ENCODE measurements at places on chromosomes 5 and 9.

- DNase-seq = no peak
These were observed 16.2 kb downstream of the MIGA2 start for GRCh38 chr9:129052592-129052991.

GRCh38 chr9:114035221-114035844 is 42.8 kb downstream of the AMBP start:
- DNase-seq = no peak

DNA sequence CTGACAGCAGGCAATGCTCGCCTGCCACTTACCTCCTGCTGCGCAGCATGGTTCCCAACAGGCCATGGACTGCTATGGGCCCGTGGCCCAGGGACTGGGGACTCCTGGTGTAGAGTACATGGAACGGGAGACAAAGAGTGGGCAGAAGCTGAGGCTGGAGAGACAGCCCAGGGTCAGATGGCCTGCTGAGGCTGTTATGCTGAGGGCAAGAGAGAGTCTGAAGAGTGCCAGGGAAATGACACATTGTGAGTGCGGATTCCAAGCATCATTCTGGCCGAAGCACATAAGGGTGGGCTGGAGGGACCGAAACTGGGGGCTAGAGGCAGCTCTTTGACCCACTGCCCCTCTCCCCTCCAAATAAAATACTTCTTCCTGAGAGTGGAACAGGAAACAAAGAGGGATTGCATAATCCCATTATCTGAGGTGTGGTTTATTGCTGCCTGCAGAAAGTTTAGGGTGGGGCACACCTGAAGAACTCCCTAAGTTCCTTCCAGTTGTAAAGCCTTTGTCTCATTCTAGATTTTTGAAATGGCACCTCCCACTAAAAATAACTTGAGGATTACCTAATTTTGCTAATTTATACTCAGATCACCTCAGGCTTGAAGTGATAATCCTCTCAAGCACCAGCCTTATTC is 158.1 kb downstream of the ATP10B start:
- no peak for DNase-seq

DNA sequence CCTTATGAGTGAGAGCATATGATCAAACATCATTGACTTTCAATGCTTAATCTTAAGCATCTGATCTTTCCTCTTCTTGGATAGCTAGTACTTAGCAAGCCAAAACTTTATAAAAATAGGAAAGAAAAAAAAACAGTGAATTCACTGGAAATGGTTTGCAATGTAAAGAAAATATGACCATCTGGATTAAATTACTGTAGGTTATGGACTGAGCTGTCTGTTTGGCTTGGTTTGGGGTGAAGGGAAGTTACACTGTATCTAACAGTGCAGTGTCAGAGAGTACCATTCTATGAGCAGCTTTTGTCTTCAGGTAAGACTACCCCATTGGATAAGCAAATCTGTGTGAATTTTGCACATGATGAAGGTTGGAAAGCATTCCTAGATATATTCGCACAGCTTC is 151.4 kb downstream of the TLE1 start:
- DNase-seq = no peak

DNA sequence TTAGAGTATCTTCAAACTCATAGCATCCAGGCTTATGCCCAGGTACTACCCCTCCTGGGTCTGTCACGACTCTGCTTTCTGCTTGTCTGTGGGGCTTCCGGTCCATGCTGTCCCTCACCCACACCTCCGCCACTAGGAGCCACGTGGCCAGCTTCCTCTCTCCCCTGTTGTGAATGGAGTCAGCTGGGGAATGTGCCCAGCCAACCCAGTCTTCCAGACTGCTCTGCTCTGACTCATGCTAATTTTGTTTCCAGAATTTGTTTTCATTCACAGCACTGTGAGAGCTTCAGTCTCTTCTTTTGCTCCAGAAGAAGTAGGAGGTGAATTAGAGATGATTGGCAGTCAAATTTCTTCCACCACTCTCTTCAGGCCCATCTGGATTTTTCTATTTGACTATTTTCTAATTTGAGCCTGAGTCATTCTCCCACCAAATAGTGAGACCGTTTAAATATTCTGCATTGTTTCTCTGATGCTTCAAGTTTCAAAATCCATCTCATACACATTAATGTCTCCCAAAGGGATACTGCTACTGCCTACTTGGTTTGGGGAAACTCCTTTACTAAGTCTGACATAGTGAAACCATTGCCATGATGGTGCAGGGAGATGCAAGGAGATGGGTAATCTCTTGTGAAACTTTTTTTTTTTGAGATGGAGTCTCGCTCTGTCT is 424.1 kb upstream of the KIF2A start:
- no peak for DNase-seq

DNA sequence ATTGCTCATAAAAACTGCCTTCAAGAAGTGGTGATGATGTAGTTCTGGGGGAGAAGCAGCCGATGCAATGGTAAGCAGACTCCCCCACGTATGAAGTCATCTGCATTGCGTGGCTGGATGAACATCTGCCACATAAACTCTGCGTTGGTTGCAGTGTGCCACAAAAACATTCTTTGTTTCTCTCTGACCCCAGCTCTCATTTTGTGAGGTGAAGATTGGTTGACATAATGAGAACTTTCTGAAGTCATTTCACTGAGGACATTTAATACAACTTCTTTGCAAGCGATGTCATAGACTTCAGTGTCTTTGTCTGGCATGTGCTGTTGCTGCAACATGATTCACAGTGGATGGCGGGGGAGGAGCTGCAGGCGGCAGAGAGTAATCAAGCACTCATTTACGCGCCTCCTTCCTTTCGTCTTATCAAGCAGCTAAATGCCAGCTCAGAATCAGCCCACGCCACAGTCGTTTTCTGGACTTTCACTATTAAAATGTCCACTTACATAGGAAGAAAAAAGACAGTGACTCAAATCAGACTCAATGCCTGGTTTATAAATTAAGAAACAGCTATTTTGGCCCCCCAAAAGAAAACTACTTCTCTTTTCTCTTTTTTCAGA is 91.5 kb upstream of the NFIL3 start:
- DNase-seq = no peak

- DNase-seq = no peak
These were observed 20.5 kb downstream of the ABCA1 start for GRCh38 chr9:104907278-104907951.

- no peak for DNase-seq
These were observed 49.9 kb upstream of the SHB start for GRCh38 chr9:38118862-38119438.

DNA sequence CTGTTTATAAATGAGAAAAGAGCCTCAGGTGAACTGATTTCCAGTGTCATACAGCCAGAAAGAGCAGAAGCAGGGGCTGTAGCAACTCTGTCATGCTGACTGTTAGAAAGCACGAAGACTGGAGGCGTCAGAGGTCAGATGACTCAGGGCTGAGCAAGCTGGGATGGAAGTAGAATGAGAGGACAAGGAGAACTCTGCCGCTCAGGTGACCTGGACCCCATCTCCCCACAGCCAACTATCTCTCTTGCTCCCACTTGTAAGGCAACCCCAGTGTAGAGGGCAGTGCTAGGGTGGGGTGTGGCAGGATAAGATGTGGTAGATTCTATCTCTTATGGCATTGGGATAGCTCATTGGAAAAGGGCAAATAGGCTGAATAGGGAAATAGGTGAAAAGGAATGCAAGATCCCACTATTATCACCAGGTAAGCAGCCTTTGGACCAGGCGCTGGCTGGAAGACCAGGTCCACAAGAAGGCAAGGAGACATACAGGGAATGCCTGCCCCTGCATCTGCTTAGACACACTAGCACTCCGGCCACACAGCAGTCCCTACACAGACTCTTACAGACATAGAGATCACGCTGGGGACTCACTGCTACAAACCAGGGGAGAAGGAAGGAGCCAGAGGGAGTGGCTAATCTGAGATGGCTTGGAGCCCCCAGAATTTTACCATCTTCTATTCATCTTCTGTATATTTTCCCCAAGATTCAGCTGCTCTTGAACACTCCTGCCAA is 21.2 kb upstream of the LOX start:
- no peak for DNase-seq

DNA sequence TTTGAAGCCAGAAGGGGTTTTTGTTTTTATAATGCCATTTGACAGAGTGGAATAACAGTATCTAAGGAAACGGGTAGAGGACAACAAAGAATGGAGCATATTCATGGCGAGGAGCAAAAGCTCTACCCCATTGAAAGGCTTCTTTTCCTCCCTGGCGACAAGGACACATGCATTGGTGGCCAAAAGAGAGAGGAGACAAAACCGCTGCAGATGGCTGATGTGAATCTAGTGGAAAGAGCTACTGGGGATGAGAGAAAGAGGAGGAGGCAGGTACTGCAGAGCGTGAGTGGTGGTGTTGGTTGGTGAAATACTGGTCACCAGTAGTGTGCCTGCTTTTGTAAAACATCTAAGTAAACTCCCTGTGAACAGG is 491 bp downstream of the APC start:
- DNase-seq = no peak

DNA sequence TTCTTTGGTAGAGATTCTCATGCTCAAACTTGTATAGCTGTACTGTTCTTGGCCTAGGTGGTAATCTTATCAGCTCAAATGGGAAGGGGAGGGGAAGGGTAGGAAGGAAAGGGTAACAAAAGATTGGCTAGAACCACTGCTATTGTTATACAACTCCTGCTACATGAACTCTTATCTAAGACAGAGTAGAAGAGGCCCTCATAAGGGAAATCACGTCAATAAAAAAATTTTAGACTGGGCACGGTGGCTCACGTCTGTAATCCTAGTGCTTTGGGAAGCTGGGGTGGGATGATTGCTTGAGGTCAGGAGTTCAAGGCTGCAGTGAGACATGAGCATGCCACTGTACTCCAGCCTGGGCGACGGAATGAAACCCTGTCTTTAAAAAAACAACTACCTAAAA is 15.9 kb downstream of the STOM start:
- DNase-seq = no peak

DNA sequence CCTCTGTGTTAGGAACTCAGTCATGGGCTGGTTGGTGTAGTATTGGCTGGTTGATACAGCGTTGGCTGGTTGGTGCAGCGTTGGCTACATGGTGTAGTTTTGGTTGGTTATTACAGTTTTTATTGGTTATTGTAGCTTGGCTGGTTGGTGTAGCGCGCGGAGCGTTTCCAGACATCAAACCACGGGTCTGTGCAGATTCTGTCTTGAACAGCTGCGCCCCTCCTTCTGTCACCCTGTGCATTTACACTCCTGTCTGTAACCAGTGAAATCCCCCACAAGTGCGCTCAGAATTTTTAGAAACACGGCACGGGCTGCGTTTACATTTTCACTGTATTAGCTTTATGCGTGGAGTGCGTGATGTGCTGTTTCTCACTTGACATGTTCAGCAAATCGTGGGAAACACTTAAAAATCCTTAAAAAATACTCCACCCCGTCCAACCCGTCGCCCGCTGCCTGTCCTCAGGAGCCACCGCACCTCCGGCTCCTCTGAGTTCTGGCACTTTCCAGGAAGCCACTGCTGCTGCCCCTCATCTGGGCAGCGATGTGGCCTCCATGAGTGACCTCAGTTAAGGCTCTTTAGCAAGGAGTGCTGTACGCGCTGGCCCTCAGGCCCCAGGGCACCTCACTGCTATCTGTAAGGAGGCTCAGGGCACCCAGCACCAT is 20.8 kb downstream of the NKD2 start:
- DNase-seq = no peak

GRCh38 chr5:163706053-163706771 is 200.8 kb downstream of the MAT2B start:
- DNase-seq = no peak

DNA sequence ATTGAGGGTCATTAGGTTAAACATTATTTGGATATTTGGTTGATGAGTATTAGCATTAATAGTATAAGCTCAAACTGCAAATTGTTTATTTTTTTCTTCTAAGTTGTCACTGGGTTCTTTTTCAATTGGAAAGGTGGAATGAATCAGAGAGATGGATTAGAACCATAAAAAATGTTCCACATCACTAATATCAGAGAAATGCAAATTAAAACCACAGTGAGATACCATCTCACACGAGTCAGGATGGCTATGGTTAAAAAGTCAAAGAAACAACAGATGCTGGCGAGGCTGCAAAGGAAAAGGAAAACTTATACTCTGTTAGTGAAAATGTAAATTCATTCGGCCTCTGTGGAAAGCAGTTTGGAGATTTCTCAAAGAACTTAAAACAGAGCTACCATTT is 122.8 kb downstream of the CCDC192 start:
- no peak for DNase-seq

- DNase-seq = no peak
These were observed 33.1 kb upstream of the PRXL2C start for GRCh38 chr9:96688187-96688586.

DNA sequence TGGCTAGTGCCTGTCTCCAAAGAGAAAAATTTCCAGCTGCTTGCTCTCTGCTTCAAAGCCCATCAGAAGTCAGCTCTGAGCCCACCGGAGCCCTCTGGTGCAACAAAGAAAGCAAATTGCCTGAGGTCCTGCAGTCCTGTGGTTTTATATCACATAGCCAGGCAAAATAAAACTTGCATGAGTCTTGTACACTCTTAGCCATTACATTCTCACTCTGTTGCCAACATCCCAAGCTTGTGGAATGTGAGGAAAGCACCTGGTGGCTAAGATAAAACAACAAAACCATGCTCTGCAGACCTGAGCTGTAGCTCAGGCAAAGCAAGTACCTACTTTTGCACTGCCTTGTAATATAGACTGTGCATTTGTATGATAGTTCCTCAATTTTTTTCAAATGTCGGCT is 133.7 kb downstream of the GPBP1 start:
- DNase-seq = no peak

DNA sequence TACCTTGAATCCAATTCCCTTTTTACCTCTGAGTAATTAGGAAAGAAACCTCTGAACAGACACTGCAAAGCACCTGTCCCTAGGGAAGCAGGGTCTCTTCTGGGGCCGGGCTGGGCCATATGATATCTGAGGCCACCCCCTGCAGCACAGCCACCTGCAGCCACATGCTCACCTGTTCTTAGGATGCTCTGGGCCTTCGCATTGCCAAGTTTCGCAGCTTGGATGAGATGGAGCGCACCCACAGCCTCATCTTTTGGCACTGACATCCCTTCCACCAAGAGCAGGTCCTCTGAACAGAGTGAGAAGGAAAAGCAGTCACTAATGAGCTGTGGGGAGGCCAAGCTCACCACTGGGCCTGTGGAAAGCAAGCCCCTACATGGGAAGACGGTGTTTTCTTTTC is 27.3 kb downstream of the CLTA start:
- DNase-seq = no peak

Measured in stimulated activated CD4-positive, alpha-beta T cell treated with anti-CD3 and anti-CD28 coated beads, Interleukin-1b, Interleukin-23, amount 100 ng/mL, for 1 hour (primary cell).